ENCODE measurements at places on chromosomes 7 and 10. TPM values are rescaled to one million over a fixed set of nuclear protein-coding genes. Genes with fewer than 3 reads are reported as not detected.

GRCh38 chr7:69858471-69858870 is 260.2 kb downstream of the AUTS2 start:
- DNase-seq, result no peak

- DNase-seq, result no peak
These were observed 6.9 kb downstream of the CDHR1 start for GRCh38 chr10:84201244-84201606.

HDAC9 gene
- total RNA-seq, result 22.7 TPM

SPDYE5 gene
- not detected for total RNA-seq

SYT15B gene
- 0.09 TPM for total RNA-seq

NCOA4 gene
- total RNA-seq, result 101 TPM

- DNase-seq, result peak; percentile 98
These were observed 207.6 kb upstream of the PLXNA4 start for GRCh38 chr7:132783824-132784223.

DNA sequence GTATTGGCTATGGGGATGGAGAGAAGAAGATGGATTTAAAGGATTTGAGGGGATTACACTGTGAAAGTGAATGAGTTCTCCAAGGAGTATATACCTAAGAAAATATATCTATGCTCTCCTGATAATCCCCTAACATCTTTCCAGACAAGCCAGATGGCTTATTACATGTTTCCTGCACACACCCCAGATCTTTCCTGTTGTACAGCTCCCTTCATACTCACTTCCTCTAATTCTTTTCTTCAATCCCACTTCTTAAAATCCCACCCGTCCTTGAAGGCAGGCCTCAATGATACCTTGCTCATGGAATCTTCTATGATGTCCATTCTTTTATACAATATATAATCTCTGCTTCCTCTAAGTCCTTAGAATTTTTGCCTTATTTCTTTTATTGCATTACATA is 317.2 kb upstream of the DGKB start:
- DNase-seq, result no peak

GRCh38 chr10:65194126-65194525 is 1672.9 kb downstream of the REEP3 start:
- no peak for DNase-seq

WNT16 gene
- total RNA-seq, result not detected

DNA sequence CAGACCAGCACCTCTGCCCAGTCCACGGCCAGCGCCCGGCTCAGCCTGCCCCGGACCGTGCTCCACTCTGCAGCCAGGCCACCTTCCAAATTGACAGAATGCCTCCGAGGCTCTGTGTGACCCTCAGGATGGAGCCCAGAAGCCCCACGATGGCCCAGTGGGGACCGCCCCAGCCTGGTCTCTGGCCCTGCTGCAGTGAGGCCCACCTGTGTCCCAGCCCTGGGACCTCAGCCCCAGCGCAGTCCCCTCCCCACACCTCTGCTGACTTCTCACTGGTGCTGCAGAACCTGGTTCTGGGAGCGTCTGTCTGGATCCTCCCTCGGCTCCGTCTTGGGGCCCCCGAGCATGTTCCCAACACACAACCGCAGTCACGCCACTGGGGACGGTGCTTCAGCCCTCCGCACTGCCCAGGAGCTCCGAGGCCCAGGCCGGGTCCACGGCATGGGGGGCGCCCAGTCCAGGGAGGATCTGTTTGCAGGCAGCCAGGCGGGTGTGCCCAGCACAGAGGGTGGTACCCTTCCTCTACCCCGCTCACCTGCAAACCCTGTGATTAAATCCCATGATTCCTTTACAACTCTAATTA is 248.1 kb downstream of the ELFN1 start:
- DNase-seq, result no peak

GRCh38 chr10:38093816-38094157 is 350 bp upstream of the ZNF37A start:
- DNase-seq, result no peak

DNA sequence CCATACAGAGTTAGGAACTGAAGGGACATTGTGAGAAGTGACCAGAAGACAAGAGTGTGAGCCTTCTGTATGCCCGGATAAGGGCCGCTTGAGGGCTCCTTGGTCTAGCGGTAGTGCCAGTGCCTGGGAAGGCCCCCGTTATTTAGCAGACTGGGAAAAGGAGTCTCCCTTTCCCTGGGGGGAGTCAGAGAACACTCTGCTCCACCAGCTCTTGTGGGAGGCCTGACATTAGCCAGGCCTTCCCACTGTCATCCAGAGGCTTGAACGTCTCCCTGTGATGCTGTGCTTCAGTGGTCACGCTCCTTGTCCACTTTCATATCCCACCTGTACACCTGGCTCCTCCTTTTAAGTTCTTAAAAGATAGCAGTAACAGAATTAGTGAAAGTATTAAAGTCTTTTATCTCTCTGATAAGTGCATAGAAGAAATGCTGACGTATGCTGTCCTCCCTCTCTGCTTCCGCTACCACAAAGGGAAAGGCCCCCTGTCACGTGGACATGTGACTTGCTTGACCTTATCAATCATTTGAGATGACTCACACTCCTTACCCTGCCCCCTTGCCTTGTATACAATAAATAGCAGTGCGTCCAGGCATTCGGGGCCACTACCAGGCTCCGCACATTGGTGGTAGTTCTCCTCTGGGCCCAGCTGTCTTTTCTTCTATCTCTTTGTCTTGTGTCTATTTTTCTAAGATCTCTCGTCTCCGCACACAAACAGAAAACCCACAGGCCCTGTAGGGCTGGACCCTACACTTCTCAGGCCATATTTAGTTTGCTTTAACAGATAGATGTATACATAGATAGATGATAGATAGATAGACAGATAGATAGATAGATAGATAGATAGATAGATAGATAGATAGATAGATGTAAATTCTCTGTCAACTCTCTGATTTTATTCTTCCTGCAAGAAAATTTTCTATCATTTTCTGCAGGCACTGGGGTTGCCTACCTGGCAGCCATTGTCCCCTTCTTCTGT is 131.5 kb upstream of the JCAD start:
- DNase-seq, result no peak

DNA sequence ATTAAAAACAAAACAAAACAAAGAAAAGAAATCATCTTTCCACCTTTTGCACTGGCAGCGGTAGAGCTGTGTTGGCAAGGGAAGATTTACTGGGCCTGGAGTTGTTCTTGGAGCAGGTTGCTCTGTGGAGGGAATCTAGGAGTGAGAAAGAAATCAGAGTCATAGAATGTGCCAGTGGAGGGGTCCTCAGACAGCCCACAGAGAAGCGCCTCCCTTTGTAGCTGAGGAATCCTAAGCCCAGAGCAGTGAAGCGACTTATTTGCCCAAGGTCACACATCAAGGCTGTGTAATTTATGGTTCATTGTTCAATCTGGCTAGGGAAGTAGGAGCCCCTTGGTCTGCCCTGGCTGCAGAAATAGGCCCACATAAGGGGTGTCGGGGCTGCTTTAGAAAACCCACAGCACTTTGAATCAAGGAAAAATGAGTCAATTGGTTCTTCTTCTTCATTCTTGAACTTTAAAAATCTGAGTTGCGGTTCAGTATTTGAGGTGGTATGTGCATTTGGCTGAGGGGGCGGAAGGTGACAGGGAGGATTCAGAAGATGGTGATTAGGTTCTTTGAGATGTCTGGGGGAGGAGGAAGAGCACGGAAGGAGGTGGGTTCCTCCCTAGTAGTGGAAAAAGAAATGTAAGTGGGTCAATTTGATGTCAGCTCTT is 253.7 kb downstream of the PTEN start:
- no peak for DNase-seq

- no peak for DNase-seq
These were observed 148.2 kb downstream of the CHN2 start for GRCh38 chr7:29342761-29343160.

DNA sequence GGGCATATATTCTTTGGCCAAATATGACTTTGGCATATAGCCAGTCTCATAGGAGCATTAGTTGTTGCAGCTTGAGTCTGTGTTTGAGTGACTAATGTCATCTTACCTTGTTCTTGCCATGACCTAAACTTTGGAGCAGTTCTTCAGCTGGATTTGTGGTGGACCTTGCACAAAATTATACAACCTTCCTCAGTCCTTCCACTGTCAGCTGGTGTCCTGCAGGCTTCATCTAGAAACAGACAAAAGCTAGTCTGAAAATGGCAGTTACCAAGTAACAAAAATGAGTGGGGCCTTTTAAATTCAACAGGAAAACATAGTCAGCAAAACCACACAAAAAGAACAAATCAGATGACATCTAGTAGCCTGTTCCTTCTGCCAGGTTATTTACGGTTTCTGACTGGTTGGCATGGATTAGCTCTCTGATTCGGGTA is 59.5 kb upstream of the HECTD2 start:
- no peak for DNase-seq

- DNase-seq, result no peak
These were observed 654 bp downstream of the MUC3A start for GRCh38 chr7:100949933-100950443.

OR2A14 gene
- not detected for total RNA-seq

TMEM196 gene
- total RNA-seq, result not detected

GRCh38 chr10:22801785-22802184 is 87.4 kb upstream of the PIP4K2A start:
- DNase-seq, result no peak

LIPK gene
- not detected for total RNA-seq

GRCh38 chr10:112949143-112949823 is 764 bp upstream of the TCF7L2 start:
- no peak for DNase-seq

DNA sequence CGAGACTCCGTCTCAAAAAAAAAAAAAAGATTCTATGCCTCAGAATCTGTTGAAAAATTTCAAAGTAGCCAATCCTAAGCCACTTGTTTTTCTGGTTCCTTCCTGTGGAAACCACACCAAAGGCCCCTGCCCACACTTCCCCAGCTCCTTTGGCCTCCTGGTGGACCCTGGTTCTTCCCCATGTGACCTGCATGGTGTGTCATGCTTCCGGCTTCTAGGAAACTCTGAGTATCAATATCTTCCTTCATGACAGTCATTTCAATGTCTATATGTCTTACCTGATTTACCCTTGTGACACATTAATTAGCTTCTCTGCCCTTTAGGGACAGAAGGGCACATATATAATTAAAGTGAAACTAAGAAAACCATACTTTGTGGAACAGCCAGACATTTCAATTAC is 80.4 kb upstream of the GRB10 start:
- DNase-seq, result no peak

GRCh38 chr7:47404010-47404409 is 177.9 kb downstream of the TNS3 start:
- DNase-seq, result no peak

Data from Daoy (cell line).